ENCODE measurements at places on chromosomes 5 and 9. TPM values are rescaled to one million over a fixed set of nuclear protein-coding genes. Genes with fewer than 3 reads are reported as not detected.

- DNase-seq = no peak
These were observed 9.8 kb upstream of the NACC2 start for GRCh38 chr9:136104916-136105315.

GRCh38 chr5:59102437-59102836 lies 519.6 kb downstream of the RAB3C start:
- no peak for DNase-seq

DNA sequence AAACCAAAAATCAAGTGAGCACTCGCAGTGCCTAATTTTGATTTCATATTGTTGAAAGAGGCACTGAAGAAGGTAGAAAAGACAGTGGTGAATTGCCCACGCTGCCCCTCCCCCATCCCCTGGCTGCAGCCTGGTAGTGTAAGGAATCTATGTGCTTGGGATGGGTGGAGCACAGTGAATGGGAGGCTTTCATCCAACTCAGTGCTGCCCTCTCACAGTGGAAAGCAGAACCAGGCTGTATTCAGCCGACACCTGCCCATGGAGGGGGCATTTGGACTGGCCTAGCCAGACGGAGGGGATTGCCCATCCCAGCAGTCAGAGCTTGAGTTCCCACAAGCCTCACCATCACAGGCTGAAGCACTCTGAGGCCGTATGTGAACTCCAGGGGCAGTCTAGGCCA lies 800.4 kb upstream of the DMAC1 start:
- DNase-seq = no peak

DNA sequence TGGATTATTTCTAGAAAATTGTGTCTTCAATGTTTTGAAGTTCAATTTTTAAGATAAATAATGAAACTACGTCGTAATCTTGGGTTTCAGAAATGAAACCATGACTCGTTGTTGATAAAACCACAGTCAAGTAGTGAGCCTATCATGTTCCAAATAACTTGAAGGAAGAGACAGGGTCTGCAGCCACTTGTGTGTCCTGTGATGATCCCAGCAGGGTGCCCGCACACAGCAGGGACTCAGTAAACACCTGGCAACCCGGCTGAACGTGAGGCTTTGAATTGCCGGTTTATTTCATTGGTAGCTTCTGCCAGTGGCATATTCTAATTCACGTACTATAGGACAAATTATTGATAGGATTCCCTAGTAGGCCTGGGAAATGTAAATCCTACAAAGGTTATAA lies 679.6 kb downstream of the IRX1 start:
- DNase-seq = no peak

GRCh38 chr5:95826949-95827891 lies 4.7 kb upstream of the GLRX start:
- no peak for DNase-seq

DNA sequence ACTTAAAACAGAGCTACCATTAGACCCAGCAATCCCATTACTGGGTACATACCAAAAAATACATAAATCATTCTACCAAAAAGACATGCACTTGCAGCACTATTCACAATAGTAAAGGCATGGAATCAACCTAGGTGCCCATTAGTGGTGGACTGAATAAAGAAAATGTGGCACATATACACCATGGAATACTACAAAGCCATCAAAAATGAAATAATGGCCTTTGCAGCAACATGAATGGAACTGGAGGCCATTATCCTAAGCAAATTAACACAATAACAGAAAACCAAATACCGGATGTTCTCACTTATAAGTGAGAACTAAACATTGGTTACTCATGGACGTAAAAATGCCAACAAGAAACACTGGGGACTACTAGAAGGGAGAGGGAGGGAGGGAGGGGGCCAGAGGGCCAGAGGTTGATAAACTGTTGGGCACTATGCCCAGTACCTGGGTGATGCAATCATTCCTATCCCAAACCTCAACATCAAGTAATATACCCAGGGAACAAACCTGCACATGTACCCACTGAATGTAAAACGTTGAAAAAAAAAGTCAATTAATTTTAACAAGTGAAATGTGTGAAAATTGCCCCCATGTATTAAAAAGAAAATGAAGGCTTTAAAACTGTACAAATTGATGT lies 24.5 kb upstream of the GPR150 start:
- DNase-seq = no peak

DNA sequence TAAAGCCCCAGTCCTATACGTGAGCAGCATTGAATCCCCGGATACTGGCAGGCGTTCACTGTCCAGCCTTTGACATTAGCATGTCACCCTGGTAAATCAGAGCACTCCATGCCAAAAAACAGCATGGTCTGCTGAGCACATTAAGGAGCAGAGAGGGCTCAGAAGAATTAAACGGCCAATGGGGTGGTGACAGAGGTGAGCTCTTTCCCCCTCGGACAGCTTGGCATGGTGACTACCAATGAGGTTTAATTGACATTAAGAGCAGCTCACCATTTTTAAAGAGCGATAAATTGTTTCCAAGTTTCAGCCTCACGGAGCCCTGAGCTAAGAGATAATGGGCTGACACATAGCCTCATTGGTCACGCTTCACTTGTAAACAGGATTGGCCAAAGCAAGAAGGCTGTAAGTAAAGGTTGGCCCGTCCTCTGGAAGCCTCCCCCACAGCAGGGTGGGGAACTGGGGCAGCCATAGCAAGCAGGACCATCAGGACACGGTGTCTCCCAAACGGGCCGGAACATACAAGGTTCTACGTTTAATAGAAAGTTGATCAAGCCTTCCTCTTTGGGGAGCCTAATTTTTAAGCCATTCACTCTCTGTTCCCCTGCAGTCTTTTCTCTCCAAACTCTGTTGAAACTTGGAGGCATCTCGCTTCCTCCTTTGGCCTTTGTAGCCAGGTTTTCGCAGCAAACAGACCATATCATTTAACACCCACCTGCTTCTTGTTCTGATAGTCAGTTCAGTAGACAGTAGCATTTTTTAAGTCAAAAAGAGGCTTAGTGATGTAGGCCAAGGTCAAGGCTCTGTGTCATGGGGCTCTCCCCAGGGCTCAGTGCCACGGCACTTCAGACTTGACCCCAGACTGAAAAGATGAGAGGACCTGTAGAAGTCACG lies 25.9 kb downstream of the QRFP start:
- DNase-seq = no peak

TRAF1 gene
- total RNA-seq = 2.4 TPM

SPINK7 gene
- not detected for total RNA-seq

GNA14 gene
- total RNA-seq = 2.7 TPM

TSLP gene
- 3.7 TPM for total RNA-seq

SHC3 gene
- 0.16 TPM for total RNA-seq

Measured in cardiac septum (tissue), 1 donor.